NCI-H524 (cell line): ENCODE measurements at places on chromosomes 12 and 14.

GRCh38 chr14:56290195-56290594 lies 172.0 kb downstream of the PELI2 start:
- DNase-seq = no peak

- DNase-seq = no peak
Observed at GRCh38 chr12:96571101-96571862, 81.9 kb downstream of the CFAP54 start.

GRCh38 chr12:111010061-111010460 lies 89.7 kb upstream of the MYL2 start:
- DNase-seq = no peak

- no peak for DNase-seq
Observed at GRCh38 chr12:72053604-72054003, 115.0 kb downstream of the TPH2 start.

GRCh38 chr14:100567009-100567876 lies 20.0 kb downstream of the BEGAIN start:
- peak; percentile 43 for DNase-seq

- peak; percentile 79 for DNase-seq
Observed at GRCh38 chr14:30005114-30005808, 77.6 kb upstream of the PRKD1 start.

DNA sequence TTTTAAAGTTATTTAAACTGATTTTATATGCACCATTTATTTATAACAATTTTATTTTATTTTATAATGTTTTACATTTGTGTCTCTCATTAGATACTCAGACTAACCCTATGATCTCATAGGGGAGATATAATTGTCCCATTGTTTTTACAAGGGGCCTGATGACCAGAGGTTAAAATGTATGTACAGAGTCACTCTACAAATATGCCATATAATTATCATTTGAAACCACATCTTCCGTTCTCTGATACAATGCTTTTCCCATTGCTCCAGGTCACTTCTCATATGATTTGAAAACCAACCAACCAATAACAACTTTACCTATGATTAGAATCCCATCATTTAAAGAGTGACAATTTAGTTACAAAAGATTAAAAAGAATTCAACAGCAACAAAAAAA lies 137.8 kb downstream of the GPHN start:
- DNase-seq = no peak

DNA sequence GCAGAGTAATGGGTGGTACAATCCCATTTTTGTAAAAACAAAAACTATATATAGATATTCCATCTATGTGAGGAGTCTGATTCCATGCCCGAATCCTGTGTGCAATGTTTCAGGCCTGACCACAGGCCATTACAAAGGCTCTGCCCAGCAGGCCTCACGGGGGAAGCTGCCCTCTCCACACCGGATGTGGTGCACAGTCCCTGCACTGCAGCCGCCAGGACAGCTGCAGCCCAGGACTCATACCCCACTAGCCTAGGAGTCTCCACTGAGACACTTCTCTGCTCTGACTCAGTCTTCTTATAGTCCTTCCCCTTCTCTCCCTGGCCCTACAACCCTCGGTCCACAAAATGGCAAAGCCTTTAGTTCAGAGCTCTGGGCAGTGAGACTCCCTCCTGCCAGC lies 190.4 kb downstream of the PPM1H start:
- DNase-seq = no peak

DNA sequence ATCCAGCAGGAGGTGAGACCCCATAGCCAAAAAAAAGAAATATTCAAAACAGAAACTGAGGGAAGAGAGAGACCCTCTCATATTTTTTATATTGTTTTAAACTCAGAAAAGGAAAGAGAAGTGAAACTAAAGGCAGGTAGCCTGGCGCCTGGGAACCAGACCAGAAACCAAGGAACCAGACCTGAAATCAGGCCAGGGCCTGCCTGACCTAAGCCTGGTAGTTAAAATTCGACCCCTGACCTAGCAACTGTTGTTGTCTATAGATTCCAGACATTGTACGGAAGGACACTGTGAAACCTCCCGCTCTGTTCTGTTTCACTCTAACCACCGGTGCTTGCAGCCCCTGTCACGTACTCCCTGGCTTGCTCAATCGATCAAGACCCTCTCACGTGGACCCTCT lies 38.5 kb upstream of the CD163 start:
- no peak for DNase-seq
